NCI-H345 (cell line): ENCODE measurements at places on chromosomes 7 and 10.

GRCh38 chr7:34060196-34060947, 155.0 kb downstream of the BMPER start:
- no peak for DNase-seq

DNA sequence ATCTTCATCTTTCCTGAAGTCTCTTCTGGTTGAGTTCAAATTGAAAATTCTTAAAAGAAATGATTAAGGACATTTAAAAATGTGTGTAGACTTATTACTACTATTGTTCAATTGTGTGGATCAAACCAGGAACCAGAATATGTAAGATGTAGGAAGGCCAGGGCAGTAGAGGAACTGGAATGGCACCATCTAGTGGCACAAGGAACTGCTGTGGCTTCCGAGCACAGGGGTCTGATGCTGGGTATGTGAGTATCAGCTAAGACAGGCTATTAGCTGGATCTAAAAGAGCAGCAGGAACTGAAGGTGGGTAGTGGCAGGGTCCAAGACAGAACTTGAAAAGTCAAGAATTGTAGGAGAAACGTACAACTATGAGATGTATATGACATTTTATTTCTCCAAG, 247.3 kb downstream of the SEMA3A start:
- peak; percentile 22 for DNase-seq

DNA sequence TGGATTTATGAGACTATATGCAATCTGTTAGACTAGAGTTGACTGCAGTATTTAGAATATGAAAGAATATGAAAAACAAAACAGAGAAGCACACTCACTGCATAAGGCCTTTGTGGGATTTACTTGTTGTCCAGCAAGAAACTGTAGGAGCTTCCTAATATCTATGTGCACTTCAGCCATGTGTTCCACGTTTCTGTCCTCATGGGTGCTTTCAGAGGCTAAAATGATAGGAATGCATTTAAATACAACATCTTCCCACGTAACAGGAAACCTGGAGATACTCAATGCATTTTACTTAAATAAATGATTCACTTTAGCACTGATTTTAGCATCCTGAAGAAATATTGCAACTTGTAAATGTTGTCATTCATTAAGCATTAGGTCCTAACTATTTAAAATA, 11.7 kb downstream of the HUS1 start:
- no peak for DNase-seq

GRCh38 chr10:13892001-13892491, 305.3 kb downstream of the PRPF18 start:
- no peak for DNase-seq

DNA sequence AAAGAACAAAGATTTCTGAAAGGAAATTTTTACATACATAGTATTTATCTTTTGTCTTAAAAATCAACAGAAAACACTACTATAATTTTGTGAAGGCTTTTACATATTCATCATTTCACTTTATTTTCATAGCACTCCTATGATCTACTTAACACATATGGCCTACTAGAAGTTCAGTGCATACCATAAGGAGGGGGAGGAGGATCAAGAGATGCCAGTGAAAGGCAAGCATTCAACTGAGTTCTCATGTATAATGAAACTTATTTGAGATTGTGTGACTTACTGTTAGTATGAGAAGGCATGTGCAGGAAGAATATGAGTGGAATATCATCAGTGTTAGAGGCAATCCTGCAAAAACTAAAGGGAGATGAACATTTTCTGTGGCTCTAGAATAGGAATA, 10.6 kb downstream of the BRAF start:
- no peak for DNase-seq

GRCh38 chr10:132224343-132225072, 37.8 kb downstream of the DPYSL4 start:
- no peak for DNase-seq

DNA sequence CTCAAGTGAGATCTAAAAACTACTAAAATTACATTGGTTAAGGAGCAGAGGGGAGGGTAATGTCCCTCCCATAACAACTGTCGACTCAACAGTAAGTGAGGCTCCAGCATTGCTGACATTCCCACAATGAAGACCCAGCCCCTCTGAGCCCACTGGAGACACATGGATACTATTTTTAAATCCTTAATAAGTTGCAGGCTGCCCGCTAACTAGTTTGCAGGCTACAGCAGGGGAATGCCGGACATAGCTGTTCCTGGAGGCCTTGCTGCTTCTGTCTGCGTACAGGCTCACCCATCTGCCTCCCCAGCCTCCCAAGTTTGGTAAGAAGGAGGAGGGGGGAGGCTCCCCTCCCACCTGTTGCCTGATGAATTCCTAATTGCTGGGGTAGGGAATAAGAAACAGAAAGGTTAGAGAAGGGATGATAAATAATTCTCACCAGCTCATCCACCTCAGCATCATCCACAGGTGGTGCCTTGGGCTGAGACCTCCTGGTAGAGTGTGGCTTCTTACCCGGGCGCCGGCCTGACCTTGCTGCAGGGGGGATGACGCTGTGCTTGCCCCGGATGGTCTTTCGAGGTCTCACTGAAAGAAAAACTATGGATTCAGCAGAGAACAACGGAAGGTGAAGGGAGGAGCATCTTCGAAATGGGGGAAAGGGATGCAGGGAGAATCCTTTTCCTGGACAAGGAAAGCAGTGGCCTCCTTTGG, 10.1 kb downstream of the FZD9 start:
- DNase-seq = no peak

DNA sequence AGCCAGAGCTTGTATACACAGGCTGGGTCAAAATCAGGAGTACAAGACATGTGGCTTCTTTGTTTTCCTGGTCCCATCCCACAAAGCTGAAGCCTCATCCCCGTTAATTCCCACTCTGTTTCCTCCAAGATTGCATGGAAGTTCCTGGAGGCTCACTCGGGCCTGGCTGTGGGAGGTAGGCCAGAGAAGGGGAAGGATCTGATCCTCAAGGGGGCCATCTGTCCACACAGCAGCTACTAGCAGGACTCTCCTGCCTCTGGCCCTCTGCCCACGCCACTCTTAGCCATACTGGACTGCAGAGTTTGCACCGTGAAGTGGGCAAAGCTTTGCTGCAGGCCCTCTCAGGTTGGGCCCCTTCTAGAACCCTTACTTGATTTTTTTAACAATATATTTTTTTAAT, 160.6 kb downstream of the FGFR2 start:
- no peak for DNase-seq

DNA sequence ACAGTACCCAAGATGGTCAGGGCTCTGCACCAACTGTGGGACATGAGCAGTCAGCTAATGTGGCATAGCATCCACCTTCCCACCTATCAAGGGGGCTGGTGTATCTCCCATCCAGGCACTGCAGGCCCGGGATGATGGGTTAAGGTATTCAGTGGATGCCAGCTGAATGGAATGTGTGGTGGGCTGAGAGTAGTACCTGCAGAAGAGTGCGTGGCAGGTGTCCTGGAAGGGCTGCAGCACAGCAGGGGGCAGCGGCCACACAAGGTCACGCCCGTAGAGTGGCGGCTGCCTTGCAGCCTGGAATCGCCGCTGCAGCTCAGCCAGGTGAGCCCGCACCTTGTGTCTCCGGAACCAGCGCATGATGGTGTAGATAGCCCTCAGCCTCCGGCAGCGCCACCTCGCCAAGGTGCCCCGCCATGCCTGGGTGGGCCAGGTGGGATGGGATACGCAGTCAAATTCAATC, 13.3 kb downstream of the MYO1G start:
- no peak for DNase-seq

GRCh38 chr7:17758008-17758407, 182.3 kb downstream of the SNX13 start:
- no peak for DNase-seq

DNA sequence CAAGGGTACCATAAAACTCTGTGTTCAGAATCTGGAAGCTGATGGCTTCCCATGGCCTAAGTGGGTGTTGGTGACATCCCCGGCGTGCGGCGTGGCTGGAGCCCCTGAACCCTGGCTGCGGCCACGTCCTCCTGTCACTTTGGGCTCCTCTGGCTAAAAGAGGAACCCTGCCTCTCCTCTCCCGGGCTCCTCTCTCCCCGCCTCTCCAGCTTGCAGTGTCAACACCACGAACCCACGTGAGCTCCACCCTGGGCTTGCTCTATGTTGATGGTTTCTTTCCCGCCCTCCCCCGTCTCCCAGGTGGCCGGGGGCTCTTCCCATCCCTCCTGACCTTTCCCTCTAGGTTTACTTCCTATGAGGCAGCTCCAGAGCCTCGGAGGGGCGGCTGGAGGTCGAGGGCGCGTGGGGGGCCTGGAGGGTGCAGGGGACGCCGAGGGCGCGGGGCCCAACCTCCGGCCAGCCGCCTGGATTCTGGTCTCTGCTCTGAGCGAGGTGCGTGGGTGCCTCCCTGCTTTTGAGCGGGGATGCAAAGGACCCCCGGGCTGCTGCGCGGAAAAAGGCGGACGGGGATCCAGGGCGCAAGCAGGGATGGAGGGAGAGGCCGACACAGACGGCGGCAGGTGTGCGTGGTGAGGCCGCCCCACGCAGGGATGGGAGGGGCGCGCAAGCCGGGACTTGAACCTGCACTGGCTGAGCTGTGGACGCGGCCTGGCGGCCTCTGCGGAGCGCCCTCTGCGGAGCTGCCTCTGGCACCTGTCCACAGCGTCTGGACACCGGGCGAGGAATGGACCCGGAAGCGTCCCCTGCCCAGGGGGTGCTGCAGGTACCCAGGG, 115.5 kb upstream of the DIP2C start:
- DNase-seq = peak; percentile 1
